ENCODE measurements at places on chromosomes 1 and 21.

- no peak for DNase-seq
Observed at GRCh38 chr1:34366875-34367624, 190.3 kb downstream of the C1orf94 start.

DNA sequence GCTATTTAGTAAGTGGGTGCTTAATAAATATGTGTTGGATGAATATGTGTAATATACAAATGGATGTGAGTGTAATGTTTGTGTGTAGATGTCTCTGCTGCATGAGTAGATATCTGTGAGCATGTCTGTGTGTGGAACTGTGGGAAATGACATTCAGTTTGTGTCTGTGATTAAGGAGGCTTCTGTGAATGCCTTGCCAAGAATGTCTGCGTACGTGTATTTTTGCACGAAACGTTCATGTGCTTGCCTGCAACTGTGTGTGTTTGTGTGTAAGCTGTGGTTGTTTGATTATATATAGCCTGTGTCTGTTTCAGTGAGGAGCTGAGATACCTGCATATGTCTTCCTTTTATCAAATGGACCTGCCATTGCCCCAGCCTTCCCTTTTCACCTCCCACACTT lies 13.8 kb downstream of the DMBX1 start:
- no peak for DNase-seq

DNA sequence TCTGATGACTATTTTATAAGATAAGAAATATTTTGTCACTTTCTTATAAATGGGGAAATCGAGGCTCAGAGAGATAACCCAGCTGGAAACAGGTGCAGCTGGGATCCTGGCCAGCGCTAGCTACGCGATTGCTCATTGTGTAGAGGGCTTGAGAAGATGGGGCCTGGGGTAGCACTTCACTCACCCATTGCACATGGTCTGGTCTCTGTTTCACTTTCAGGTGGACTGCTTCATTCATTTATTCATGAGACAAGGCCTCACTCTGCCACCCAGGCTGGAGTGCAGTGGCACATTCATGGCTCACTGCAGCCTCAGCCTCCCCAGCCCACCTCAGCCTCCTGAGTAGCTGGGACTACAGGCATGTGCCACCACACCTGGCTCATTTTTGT lies 23.8 kb downstream of the UBE4B start:
- DNase-seq, result no peak

DNA sequence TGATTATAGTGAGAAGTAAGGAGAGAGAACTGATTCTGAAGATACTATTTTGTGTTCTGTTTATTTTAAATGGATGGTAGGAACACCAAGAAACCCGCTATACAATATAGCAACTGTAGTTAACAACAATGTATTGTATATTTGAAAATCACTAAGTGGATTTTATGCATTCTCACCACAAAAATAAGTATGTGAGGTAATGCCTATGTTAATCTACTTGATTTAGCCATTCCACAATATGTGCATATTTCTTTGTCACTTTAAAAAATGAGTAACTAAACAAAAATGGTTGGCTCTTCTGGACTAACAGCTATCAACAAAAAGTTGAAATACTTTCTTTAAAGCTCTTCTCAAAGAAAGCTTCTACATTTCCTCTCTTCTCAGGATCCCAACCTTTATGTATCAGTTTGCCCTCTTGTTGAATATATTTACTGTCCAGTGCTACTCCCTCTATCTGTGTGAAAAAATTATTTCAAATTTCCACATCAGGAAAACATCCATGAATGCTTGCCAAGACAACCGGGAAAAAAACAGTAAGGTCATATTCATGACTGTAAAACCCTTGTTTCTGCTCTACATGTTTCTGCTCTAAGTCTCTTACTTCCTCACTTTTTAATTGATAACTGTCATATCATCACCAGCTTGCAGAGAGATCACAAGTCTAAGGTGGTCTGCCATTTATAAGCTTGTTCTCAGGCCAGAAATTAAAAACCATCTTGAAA lies 27.0 kb downstream of the CLCA4 start:
- no peak for DNase-seq

DNA sequence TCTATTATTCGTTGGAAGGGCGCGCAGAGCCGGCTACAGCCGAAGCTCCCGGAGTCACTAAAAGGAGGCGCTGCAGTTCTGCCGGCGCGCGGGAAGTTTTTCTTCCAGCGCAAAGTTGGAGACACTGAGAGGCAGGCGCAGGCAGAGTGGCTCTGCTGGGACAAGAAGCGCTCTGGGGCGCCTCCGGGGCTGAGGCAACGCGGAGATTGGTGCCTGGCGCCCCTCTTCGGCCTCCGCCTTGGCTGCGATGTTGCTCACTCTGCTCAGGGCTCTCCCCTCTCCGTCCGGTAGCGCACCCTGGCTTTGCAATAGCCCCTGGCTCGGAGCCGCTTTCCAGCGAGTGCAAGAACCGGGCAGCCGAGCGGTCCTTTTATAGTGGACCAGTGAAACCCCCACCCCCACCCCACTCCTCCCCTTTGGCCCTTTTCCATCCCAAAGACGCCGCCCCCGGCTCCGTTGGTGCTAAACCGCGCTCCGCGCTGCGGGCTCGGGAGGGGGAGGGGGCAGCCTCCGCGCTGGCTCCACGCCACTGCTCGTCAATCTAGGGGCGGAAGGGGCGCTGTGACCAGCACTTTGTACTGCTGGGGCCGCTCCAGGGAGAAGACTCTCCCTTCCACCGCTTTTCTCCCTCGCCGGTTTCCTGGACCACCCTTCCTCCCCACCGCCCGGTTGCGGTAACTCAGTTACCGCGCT lies at the start of gene ADAMTS1:
ADAMTS1 (minus strand) TSS at position 344 of the 693 bp plus-strand sequence. CDS start 455 bp downstream, outside the sequence.
- DNase-seq, result no peak

DNA sequence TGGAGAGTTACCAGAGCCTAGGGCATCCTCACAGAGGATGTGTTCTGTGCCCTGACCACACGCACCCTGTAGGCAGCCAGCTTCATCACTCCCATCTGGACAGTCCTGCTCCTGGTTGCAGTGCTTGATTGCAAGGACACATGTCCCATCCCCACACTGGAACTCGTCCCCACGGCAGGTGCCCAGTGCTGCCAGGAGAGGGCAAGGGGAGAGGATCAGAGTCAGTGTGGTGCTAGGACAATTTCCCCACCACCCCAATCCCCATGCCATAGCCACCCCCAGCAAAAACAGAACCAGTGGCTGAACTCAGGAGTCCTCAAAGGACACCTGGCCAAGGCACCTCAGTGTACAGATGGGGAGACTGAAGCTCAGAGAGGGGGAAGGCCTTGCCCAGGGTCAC lies 37.2 kb upstream of the MAGOH start:
- DNase-seq, result no peak
